ENCODE measurements at places on chromosomes 2 and 18.
A peak's percentile ranks its signal among the peaks of the same experiment; 100 is the strongest.

GRCh38 chr2:11421863-11422490 lies 44.0 kb downstream of the E2F6 start:
- no peak for DNase-seq

- no peak for DNase-seq
Observed at GRCh38 chr2:98696200-98696599, 34.7 kb downstream of the MGAT4A start.

DNA sequence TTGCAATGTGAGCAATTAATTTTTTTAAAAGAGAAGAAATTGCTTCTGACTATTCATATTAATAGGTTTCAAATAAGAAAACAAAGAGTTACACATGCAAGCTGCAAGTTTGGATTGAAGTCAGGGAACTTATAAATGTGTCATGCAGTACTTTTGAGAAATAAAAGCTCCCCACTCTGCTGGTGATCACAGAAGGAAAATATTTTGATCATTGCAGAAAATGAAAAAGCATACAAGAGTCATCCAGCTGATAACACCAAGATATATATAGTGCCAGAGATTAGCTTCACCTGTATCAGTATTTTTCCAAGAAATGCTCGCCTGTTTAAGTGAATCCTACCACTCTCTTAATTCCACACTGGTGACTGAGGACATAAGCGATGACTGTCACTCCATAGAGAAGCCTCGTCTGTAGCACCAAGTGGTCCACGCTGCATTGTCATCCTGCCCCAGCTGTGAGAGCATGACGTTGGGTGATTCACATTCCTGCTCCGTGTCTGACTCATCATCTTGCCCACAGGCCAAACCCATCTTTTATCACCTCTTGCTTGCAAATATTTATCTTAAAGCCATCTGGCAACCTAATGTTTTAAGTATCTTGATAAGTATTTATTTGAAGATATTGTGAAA lies 178.0 kb downstream of the ASXL3 start:
- DNase-seq, result peak; percentile 58

DNA sequence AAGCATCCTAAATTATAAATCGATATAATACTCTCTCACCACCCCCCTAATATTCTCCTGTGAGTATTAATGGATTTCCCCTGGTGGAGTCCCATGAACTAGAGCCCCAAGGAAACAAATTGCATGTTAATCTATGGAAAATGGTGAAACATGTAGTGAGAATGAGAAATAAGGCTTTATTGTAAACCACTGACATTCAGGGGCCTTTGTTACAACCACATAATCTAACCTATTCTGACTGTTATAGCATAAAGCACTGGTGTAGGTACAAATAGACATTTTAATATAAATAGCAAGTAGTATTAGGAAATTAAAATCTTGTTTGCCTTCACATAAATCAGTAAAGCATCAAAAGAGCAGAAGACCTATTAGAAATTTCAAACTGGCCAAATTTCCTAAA lies 65.3 kb upstream of the TLK1 start:
- no peak for DNase-seq

- DNase-seq, result peak; percentile 53
Observed at GRCh38 chr2:96163768-96164429, 18.7 kb upstream of the DUSP2 start.

GRCh38 chr2:69306393-69306821 lies 80.6 kb downstream of the GFPT1 start:
- no peak for DNase-seq

DNA sequence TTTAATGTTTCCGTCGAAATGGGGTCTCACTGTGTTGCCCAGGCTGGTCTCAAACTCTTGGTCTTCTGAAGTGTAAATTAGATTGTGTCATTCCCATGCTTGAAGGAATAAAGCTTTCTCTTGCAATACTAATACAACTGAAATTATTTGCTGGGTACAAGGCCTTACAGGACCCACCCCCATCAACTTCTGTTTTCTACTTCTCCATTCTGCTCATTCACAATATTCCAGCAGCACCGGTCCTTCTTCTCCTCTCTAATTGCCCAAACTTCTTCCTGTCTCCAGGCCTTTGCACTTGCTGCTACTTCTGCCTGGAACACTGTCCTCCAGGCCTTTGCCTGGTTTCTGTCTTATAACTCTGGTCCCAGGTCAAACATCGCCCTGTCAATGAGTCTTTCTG lies 73.8 kb downstream of the APOB start:
- no peak for DNase-seq

- DNase-seq, result no peak
Observed at GRCh38 chr2:123913143-123913735, 111.8 kb upstream of the CNTNAP5 start.

DNA sequence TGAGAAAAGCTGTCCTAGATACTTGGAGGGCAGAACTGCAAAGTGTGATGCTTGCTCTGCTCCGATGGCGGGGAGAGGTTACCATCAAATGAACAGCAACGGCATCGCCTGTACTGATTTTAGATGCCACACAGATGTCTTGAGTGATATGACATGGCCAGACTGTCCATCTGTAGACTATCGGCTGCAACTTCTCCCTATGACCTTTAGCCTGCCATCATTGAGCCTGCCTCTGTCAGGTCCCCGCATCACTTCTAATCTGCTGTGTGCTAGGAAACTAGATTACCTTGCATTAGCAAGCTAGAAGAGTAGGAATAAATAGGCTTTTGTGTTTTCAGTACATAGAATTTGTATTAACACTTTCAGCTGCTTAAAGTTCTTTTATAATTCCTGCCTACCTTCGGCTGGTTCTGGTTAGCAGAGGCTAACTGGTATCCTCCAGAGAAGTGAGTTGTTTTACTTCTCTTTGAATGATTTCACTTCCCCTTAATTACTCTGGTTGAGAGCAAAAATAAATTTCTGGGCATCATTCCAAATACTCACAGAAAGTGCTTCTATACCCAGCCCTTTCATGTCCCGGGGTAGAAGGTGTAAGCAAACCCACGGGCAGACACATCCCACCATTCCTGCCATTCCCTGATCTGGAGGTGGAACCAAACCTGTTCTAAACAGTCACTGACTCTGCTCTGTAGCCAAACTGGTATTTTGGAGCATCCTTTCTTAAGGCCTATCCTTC lies 24.0 kb downstream of the GAREM2 start:
- no peak for DNase-seq

- no peak for DNase-seq
Observed at GRCh38 chr2:196544906-196545433, 94.5 kb upstream of the CCDC150 start.

- DNase-seq, result no peak
Observed at GRCh38 chr2:169739351-169739750, 5.7 kb downstream of the KLHL23 start.

- DNase-seq, result no peak
Observed at GRCh38 chr2:172387361-172387760, 40.0 kb upstream of the ITGA6 start.

GRCh38 chr2:151097895-151098294 lies 163.8 kb downstream of the RBM43 start:
- DNase-seq, result no peak

GRCh38 chr2:232420463-232421188 lies 14.0 kb downstream of the ALPG start:
- DNase-seq, result no peak

DNA sequence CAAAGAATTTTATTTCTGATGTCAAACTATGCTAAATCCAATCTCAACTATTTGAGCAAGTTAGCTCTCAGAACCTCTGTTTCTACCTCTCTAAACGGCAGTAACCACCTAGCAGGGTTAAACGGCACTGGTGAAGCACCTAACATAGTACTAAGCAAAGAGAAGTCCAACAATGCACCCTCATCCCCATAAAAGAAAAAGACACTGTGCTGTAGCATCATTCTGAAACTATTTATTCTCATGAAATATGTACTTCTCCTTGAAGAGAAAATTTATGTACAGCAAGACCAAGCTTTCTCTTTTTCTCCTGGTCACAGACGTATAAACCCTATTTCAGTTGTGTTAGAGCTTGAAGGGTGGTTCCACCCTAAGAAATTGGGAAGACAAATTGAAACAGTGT lies 4.8 kb downstream of the MEX3C start:
- no peak for DNase-seq

Data from brain pericyte (primary cell).